ENCODE measurements at places on chromosomes 3 and 15.

- DNase-seq = no peak
Observed at GRCh38 chr3:155631323-155632019, 113.4 kb downstream of the PLCH1 start.

GRCh38 chr3:45950131-45950530, 6.9 kb downstream of the CXCR6 start:
- no peak for DNase-seq

DNA sequence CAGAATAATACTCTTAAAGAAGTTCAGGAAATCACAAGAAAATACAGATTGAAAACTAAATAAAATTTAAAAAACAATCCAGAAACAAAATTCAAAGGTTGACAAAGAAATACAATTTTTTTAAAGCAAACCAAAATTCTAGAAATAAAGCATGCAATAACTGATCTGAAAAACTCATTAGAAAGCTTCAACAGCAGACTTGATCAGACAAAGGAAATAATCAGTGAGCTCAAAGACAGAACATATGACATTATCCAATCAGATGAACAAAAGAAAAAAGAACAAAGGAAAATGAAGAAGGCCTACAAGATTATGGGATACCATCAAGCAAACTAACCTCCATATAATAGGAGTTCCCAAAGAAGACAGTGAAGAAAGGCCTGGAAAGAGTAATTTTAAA, 336.8 kb downstream of the RSL24D1 start:
- DNase-seq = no peak

DNA sequence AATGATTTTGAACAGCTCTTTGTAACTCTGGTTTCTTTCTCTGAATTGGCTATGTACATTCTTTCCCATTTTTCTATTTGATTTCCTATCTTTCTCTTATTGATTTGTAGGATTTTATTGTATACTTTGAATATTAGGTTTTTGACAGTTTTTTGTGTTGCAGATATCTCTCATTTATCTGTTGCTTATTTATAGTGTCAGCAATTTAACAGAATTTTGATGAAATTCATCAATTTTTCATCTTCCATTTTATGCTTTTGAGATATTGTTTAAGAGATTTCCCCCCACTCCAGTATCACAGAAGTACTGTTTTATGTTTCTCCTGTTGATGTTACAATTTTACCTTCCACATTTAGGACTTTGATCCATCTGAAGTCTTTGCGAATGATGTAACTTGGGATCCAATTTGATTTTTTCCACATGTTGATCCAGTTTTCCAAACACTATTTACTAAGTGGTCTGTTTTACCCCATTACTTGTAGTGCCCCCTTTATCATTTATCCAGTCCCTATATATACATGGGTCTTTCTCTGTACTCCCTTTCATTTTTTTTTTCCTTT, 46.1 kb downstream of the XYLB start:
- no peak for DNase-seq

DNA sequence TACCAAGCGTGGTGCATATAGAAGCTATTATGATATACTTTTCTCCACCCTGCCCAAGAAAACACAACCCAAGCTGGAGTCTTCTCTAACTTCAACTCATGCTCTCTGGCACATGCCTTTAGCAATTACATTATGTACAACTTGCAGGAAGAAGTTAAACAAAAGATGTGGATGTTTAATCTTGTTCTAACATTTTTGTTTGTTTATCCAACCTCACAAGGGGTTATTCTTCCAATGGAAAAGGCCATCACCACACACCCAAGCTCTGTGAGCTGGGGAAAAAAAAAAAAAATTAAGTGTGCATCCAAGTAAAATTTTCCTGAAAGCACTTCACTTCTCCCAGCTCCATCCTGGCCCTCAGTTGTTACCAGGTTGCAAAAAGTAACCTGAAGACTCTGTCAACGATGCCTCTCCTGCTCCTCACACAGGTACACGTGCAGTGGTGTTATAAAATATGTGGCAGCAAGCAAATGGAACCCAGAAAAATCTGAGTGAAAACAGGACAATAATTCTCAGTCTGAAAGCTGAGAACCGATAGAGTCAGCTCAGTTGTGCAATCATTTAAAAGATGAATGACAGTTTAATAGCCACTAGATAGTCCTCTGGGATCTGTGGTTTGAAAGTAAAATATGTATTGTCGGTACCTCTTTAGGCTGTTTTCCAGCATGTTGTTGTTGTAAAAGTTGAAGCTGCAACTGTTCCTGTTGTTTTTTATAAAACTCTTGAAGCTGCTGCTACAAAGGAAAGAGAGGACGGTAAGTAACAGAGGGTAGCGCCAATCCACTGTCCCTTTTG, 531.4 kb downstream of the FOXP1 start:
- no peak for DNase-seq

Data from GM12865 (cell line).